ENCODE measurements at places on chromosomes 16 and 17. TPM values are rescaled to one million over a fixed set of nuclear protein-coding genes. Genes with fewer than 3 reads are reported as not detected.

PHAF1 gene
- 22.8 TPM for total RNA-seq

DNA sequence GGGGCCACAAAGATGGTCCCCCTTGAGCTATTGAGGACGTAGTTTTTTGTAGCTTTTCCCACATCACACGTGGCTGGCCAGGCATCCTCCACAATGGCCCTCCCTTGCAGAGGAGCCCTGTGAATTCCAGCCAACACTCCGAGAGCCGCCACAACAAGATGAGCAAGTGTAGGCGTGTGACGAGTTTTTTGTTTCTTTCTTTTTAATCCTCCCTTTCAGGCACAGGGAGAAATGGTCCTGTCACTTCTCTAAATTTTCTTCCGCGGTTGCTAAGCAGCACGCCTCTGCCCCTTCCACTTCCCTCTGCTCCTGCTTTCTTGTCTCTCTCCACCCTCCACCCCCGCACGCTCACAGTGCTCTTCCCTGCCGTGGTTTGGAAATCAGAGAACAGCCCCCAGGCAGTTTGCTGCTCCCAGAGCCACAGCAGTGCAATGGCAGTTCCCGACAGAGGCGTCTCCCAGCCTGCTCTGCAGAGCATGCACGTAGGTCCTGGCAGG, 68.0 kb upstream of the MRTFB start:
- peak; percentile 82 for DNase-seq

GRCh38 chr17:76914937-76915336, 46.7 kb downstream of the MGAT5B start:
- no peak for DNase-seq

CAMTA2 gene
- 26.3 TPM for total RNA-seq

DNA sequence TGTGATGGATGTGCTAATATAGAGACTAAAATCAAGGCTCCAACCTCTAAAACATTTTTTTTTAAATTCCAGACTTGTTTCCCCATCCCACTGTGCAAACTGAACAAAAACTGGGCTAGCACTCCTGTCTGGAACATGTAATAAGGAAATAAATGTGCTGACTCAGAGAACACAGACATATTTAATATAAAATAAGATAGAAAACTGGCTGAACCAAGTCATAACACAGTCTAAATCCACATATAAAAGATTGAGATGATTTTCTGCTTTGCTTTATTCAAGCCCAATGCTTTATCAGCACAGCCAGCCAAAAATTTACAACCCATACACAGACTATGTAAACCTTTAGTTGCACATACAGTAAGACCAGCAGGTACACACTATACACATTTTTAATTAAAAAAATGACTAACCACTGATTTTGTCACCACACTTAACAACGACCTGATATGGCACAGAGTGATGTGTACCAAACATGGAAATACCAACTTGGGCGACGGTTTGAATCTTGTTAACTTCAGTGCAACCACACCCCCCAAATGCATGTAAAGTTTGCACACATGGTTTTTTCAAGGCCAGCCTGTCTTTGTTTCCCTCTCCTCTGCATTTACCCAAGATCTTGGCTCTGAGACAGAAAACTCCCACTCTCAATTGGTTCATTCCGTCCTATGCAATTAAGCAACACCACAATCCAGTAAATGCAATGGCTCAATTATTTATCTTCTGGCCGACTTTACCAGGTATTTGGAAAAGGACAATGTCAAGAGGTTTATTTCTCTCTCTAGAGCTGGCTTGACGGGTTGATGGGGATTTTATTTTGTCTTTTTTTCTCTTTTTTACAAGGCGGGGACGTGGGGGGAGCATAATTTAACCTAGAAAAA, 1.2 kb downstream of the STAT3 start:
- DNase-seq = no peak

DNA sequence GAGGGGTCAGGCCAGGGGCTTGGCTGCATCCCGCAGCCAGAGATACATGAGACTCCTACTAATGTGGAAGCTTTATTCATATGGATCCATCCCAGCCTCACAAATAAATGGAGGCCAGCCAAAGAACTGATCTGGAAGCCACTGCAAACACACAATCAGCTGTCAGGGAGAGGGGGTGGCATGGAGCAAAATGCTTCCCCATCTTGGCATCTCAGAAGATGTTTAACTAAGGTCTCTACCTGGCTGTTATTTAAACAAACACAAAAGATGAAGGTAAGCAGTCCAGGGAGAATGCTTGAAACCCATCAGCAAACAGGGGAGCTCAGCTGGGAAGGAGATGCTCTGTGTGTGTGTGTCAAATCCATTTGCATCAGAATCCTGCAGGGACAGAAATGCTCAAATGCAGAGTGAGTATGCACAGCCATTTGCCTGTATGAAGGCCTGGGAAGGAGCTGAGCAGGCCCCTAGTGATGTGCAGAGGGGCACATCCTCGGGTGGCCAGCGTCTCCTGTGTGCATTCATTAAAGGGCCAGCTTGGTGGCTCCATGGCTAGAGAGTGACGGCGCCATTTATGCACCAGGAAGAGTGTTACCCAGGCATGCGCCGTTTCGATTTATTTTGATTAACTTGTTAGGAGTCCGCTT, 34.2 kb upstream of the IRX3 start:
- DNase-seq = no peak

DNA sequence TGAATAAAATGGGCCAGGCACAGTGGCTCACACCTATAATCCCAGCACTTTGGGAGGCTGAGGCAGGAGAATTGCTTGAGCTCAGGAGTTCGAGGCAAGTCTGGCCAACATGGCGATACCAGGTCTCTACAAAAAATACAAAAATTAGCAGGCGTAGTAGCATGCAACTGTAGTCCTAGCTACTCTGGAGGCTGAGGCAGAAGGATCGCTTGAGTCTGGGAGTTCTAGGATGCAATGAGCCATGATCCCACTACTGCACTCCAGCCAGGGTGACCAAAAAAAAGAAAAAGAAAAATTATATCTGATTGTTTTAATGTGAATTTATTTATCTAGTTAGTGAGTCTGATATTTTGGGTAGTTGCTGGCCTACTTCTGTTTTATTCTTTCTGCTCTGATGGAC, 7.0 kb downstream of the IL34 start:
- no peak for DNase-seq

All from type B pancreatic cell (in vitro differentiated cells).